ENCODE measurements at places on chromosomes 3 and 15. TPM values are rescaled to one million over a fixed set of nuclear protein-coding genes. Genes with fewer than 3 reads are reported as not detected.

The GTPBP8 gene
- total RNA-seq: 14.4 TPM

The HIGD2B gene
- total RNA-seq: not detected

The GHSR gene
- not detected for total RNA-seq

The ALDH1L1 gene
- total RNA-seq: 2.8 TPM

The SCAANT1 gene
- not detected for total RNA-seq

The PARP15 gene
- total RNA-seq: 11.4 TPM

The TIGIT gene
- total RNA-seq: 1.7 TPM

The MOBP gene
- total RNA-seq: 0.18 TPM

The ASTE1 gene
- total RNA-seq: 8.1 TPM

The GPR27 gene
- total RNA-seq: 2.6 TPM

The FHIT gene
- 10.3 TPM for total RNA-seq

The C2CD4A gene
- 0.18 TPM for total RNA-seq

The ALAS1 gene
- total RNA-seq: 103 TPM

Measured in lower lobe of right lung (tissue), 2 donors.